GM06990 (cell line): ENCODE measurements at places on chromosomes 4 and X.

DNA sequence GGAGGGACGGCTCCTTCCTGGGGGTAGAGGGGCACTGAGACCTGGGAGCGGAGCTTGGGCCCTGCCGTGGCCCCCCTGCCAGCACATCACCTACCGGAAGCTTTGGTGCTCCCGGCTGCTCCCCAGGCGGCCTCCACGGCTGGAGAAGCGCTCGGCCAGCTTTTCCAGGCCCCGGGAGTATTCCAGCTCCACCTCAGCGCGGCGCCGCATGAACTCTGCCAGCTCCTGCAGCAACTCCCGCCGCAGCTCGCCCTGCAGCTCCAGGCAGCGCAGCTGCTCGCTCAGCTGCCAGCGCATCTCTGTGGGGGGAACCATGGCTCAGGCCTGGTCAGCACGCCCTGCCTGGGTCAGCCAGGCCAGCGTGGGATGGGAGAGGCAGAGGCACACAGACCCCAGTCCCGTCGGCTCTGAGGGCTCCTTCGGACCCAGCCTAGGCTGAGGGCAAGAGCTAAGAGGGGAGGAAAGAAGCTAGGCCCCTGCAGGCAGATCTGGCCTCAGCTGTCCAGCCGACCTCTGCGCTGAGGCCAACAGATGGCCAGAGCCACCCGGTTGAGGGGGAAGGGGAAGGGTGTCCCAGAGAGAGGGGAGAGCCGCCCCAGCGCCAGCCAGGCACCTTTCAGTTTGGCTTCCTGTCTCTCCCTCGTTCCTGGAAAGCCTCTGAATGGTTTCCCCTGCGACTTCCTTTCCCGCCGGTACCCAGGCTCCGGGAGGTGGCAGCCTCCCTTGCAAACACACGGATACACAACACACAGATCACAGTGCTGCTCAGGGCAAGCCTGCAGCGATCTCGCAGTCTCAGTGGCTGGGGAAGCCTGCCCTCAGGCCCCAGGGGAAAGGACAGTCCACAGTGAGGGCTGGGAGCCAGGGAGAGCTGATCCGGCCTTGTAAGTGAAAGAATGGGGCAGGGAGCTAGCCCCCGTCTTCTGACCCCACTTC is 4.3 kb downstream of the ARHGAP4 start:
- no peak for DNase-seq

- DNase-seq: no peak
Observed at GRCh38 chr4:42280327-42281095, 116.8 kb upstream of the SHISA3 start.

- DNase-seq: no peak
Observed at GRCh38 chr4:96194993-96195392, 355.1 kb downstream of the PDHA2 start.

- DNase-seq: no peak
Observed at GRCh38 chrX:37840931-37841330, 6.4 kb downstream of the DYNLT3 start.

- DNase-seq: no peak
Observed at GRCh38 chrX:38768079-38768478, 33.2 kb upstream of the MID1IP1 start.

GRCh38 chr4:160414496-160414895 is 1311.6 kb downstream of the RAPGEF2 start:
- no peak for DNase-seq

DNA sequence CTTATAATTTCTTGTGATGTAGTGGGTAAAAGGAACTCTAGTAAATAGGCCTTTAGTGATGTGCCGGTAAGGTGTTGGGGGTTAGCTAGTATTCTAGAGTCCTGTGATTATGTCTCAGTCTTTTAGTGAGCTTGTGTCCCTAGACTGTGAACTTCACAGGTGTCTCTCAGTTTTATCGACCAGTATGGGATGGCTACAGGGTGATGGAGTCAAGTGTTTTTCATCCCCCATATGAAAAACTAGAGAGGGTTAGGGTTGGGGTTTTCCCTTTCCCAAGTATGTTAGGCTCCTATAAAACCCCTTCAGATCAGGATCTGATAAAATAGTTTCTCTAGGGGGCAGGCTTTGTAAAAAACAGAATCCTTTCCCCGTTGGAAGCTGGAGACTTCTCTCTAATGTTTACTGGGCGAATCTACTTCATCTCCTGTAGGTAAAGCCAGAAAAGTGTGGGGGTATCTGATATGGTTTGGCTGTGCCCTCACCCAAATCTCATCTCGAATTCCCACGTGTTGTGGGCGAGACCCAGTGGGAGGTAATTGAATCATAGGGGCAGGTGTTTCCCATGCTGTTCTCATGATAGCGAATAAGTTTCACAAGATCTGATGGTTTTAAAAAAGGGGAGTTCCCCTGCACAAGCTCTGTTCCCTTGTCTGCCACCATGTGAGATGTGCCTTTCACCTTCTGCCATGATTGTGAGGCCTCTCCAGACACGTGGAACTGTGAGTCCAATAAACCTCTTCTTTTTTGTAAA is 120.8 kb downstream of the DTHD1 start:
- no peak for DNase-seq

DNA sequence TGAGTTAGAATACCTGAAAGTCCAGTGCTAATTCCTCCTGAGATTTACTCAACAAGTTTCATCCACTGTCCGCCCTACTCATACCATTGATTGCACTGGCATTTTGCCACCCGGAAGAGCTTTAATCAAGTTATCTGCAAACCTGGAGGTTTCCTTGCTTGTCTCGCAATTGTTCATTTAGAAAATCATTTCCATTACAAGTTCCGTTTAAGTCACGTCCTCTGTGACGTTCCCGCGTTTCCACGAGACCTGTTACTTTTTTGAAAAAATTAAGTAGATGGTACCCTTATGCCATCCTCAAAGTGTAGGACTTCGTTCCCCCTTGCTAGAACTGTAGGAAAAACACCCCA is 761 bp upstream of the FRYL start:
- no peak for DNase-seq

- no peak for DNase-seq
Observed at GRCh38 chrX:139832718-139833309, 100.0 kb downstream of the ATP11C start.

- no peak for DNase-seq
Observed at GRCh38 chr4:82780170-82780751, 18.3 kb downstream of the SCD5 start.

GRCh38 chr4:31474221-31474620 is 754.1 kb downstream of the PCDH7 start:
- no peak for DNase-seq

GRCh38 chr4:41611881-41612871 is 74.2 kb downstream of the LIMCH1 start:
- DNase-seq: no peak

DNA sequence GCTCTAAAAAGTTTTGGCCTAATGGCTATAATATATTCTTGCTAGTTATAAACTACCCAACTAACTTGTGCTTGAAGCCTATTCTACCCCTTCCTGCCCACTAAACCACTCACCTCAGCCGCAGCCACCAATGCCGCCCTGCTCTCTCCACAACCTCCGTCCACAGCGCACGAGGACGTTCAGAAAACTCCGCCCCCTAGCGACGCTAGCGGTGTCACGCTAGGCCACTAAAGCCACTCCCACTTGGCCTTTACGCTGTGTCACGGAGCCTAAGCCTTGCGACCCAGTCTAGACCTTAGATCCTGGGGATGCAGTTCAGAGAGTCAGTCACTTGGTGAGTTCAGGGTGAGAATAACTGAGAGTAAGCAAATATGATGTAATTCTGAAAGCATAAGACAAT is at the start of gene TEX11:
TSS of gene TEX11 (minus strand) at position 171 of the 400 bp plus-strand sequence. CDS start 922 bp downstream, outside the sequence.
- no peak for DNase-seq

DNA sequence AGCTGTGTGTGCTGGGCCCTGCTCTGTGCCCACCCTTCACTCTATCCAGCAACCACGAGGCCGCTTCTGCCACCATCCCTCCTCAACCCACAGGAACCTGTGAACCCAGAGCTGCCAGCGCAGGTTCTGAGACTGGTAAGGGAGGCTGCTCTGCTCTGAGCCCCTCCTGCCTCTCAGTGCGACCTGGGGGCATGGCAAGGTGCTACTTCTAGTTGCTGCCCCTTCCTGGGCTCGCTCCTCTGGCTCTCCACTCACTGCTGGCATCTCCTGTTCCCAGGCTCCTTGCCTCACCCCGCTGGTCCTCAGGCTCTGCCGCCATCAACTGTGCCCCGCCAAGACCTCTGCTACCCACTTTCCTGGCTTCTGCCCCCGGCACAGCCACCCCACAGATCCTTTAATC is 39.3 kb downstream of the RNF212 start:
- DNase-seq: no peak

DNA sequence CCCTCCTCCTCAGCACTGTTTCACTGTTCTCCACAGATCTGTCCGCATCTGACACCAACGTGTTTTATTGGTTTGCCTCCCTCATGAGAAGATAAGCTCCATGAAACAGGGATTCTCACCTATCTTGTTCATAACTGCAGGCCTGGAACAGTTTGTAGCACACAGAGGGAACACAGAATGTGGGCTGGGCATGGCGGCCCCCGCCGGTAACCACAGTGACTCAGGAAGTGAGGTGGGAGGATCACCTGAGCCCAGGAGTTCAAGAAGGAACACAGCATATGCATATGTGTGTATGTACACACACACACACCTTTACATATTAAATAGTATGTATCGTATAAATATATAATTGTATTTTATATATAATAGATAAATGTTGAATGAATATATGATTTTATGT is 168.6 kb downstream of the AFAP1 start:
- no peak for DNase-seq

DNA sequence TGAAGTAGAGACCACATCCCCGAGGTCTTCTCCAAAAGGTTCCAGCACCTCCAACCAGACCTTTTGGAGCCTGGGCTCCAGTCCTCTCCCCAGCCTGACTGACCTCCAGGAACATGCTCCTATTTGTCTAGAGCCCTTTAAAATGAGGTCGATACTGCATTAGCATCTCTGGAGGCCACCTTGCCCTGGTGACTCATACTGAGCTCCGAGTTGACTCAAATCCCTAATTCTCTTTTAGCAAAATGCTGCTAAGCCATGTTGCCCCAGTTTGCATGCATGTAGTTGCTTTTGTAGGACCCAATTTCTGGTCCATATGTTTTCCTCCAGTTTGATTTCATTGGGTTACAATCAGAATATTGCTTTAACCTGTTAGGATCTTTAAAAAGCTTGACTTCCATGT is 43.5 kb upstream of the CITED1 start:
- no peak for DNase-seq

GRCh38 chr4:182808673-182809416 is 108.3 kb downstream of the DCTD start:
- peak; percentile 77 for DNase-seq
